Activated T-cell treated with anti-CD3 and anti-CD28 coated beads for 1 hour (primary cell): ENCODE measurements at places on chromosomes 13 and 19.

DNA sequence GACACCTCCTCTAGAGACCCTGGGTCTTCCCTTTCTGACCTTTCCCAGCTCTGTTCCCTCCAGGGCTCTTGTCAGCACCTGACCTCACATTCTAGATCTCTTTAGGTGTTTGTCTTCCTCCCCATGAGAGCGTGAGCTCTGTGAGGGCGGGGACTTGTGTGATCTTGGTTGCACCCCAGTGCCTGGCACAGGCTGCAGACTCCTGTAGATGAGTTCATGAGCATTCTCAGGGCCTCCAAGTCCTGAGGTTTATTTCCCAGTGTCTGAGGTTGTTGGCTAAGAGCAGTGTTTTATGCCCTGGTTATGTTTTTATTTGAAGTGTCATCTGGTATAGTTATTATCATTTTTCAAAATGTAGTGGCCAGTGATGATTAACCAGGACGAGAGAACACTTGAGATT is 596 bp downstream of the CEACAM4 start:
- DNase-seq = no peak

GRCh38 chr19:30593356-30593755 is 221.2 kb downstream of the ZNF536 start:
- DNase-seq = no peak

GRCh38 chr13:113547238-113547971 is 37.1 kb upstream of the TFDP1 start:
- no peak for DNase-seq

DNA sequence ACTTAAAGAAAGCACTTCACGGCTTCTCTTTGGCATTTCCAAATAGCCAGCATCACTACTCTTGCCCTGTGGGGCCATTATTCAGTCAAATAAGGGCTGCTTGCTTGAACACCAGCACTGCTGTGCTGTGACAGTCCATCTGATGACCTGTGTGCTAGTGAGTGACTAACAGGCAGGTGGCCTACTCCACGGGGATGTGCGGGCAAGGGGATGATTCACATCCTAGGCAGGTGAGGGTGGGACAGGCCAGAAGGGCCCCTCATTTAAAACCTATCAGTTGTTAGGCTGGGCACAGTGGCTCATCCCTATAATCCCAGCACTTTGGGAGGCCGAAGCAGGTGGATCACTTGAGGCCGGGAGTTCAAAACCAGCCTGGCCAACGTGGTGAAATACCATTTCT is 8.2 kb downstream of the CCNE1 start:
- DNase-seq = no peak

DNA sequence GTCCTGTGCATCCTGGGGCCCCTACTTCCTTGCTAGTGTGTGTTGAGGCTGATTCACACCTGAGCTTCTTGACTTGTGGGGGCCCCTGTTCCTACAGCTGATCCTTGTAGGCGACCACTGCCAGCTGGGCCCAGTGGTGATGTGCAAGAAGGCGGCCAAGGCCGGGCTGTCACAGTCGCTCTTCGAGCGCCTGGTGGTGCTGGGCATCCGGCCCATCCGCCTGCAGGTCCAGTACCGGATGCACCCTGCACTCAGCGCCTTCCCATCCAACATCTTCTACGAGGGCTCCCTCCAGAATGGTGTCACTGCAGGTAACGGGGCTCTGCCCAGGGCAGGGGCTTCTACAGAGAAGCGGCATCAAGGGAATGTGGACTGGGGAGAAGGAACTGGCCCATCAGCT is 25.5 kb downstream of the UPF1 start:
- no peak for DNase-seq

- DNase-seq = no peak
These were observed 14.8 kb upstream of the CCNP start for GRCh38 chr19:40241125-40241808.

- peak; percentile 40 for DNase-seq
These were observed 22.3 kb upstream of the ZBTB7A start for GRCh38 chr19:4088975-4089374.

DNA sequence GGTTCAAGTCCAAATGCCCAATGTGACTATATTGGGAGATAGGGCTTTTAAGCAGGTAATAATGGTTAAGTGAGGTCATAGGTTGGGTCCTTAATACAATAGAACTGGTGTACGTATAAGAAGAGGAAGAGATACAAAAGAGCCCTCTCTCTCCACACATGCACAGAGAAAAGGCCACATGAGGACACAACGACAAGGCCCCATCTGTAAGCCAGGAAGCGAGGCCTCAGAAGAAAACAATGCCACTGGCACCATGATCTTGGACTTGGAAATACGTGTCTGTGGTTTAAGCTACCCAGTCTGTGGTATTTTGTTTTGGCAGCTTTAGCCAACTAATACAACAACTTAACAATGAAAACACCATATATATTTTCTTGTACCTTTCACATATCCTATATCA is 23.4 kb upstream of the RFC3 start:
- no peak for DNase-seq
